CD4-positive, CD25-positive, alpha-beta regulatory T cell (primary cell): ENCODE measurements at places on chromosomes 12 and 14. TPM values are rescaled to one million over a fixed set of nuclear protein-coding genes. Genes with fewer than 3 reads are reported as not detected.

MYO1A gene
- 0.32 TPM for total RNA-seq

- no peak for DNase-seq
- no peak overlapping the region for H3K27ac ChIP-seq
- H3K4me3 ChIP-seq = peak overlapping the region; percentile 76
- H3K27me3 ChIP-seq = no peaks in the 10 kb centered on the region
Measured at GRCh38 chr12:124774054-124774461, 89.6 kb downstream of the SCARB1 start.

DNA sequence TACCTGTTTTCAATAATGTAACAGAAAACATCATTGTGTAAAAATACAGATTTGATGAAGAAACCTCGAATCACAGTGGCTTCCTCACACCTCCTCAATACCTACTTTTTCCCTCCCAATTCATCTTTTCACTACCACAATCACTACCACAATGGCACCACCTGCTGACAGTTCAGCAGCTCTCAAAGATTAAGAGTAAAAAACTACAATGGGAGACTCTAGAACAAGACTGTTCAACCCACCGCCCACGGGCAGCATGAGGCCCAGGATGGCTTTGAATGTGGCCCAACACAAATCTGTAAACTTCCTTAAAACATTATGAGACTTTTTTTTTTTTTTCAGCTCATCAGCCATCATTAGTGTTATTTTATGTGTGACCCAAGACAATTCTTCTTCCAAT, 15.2 kb downstream of the MED6 start:
- peak; percentile 5 for DNase-seq
- no peaks in the 10 kb centered on the region for H3K4me1 ChIP-seq

- DNase-seq = no peak
- no peaks in the 10 kb centered on the region for H3K27me3 ChIP-seq
- no peak overlapping the region for H3K27ac ChIP-seq
- H3K36me3 ChIP-seq = no peaks in the 10 kb centered on the region
- no peaks in the 10 kb centered on the region for H3K4me1 ChIP-seq
- H3K4me3 ChIP-seq = no peak overlapping the region
Measured at GRCh38 chr12:18267427-18268099, 6.2 kb downstream of the PIK3C2G start.

CYP27B1 gene
- total RNA-seq = not detected

REP15 gene
- total RNA-seq = not detected

DNA sequence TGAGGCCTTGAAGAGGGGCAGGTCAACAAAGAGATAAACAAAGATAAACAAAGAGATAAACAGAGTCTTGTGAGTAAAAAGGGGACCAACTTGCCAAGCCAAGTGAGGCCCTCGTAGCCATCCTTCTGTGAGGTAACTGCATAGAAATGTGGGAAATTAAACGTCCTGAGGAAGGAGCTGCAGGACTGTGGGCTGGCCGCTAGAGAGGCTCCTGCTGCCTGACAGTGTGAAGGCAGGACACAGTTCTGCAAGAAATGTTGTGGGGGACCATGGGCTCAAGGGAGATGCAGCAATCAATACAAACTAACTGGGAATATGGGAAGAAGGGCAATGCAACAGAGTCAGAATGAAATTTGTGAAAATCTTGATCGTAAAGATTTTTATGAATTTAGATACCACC, 91.9 kb downstream of the SLC8A3 start:
- H3K4me3 ChIP-seq = no peak overlapping the region
- peaks cover 9% of the 10 kb centered on the region for H3K27me3 ChIP-seq
- no peaks in the 10 kb centered on the region for H3K36me3 ChIP-seq
- no peaks in the 10 kb centered on the region for H3K4me1 ChIP-seq
- DNase-seq = no peak
- H3K27ac ChIP-seq = no peak overlapping the region

PTGDR gene
- 0.12 TPM for total RNA-seq

DNA sequence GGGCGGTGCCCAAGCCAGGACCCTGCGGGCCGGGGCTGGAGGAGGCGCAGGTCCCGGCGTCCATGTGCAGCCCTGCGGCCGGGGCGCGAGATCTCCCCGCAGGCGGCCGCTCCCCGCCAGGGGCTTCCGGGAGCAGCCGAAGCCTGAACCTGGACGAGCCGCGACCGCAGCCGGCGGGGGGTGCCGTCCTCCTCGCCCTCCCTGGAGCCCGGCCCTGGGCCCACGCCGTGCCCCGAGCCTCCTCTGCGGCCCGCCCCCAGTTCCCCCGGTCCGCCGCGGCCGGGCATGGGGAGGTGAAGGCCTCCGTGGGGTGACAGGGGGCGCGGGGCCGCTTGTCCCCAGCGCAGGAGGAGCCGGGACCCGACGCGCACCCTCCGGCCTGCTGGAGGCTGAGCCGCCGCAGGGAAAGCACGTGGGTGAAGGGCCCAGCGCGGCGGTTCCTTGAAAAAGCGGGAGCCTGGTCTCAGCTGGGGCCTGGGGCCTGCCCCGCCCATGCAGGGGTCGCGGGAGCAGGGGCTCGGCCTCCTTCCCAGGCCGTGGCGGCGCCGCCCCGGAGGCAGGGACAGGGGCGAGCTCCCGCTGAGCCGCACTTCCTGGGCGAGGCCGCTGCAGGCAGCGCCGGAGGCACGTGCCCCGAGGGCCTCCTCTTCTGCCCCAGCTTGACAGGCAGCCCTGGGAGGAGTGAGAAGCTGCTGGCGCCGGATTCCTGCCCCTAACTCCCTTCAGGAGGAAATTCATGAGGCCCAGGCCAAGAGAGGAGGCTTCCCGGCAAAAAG, 55.6 kb upstream of the PPP2R5C start:
- no peak overlapping the region for H3K4me3 ChIP-seq
- DNase-seq = peak; percentile 73
- peak overlapping the region; percentile 82 for H3K27ac ChIP-seq
- peaks cover 38% of the 10 kb centered on the region for H3K4me1 ChIP-seq
- no peaks in the 10 kb centered on the region for H3K36me3 ChIP-seq
- no peaks in the 10 kb centered on the region for H3K27me3 ChIP-seq

FAM90A1 gene
- 0.67 TPM for total RNA-seq

- no peaks in the 10 kb centered on the region for H3K4me1 ChIP-seq
- no peak overlapping the region for H3K27ac ChIP-seq
- no peak for DNase-seq
Measured at GRCh38 chr12:46430340-46430948, 57.9 kb upstream of the SLC38A2 start.

TBX5 gene
- not detected for total RNA-seq

LALBA gene
- total RNA-seq = not detected

SBNO1 gene
- 36.4 TPM for total RNA-seq

- no peak overlapping the region for H3K27ac ChIP-seq
- H3K4me3 ChIP-seq = no peak overlapping the region
- no peaks in the 10 kb centered on the region for H3K4me1 ChIP-seq
- no peaks in the 10 kb centered on the region for H3K36me3 ChIP-seq
- DNase-seq = no peak
- H3K27me3 ChIP-seq = no peaks in the 10 kb centered on the region
Measured at GRCh38 chr12:100463661-100464060, 10.0 kb upstream of the NR1H4 start.

DNA sequence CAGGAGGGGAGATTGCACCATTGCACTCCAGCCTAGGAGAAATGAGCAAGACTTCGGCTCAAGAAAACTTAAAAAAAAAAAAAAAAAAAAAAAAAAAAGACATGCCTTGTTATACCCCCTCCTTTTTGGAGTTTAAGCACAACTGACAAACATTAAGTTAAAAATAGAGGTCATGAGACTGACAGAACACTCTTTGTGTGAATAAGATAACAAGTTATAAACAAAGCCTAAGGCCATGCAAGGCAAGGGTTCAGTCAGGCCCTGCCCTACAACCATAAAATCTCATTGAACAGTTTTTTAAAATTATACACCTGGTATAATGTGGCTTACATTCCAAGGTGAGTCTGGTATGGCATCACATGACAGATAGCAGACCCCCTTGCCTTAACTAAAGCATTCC, 39.3 kb downstream of the TSPAN19 start:
- no peaks in the 10 kb centered on the region for H3K4me1 ChIP-seq
- DNase-seq = no peak
- no peak overlapping the region for H3K27ac ChIP-seq
- no peaks in the 10 kb centered on the region for H3K36me3 ChIP-seq

SRRM4 gene
- total RNA-seq = not detected

KCNMB4 gene
- 1.8 TPM for total RNA-seq

DNA sequence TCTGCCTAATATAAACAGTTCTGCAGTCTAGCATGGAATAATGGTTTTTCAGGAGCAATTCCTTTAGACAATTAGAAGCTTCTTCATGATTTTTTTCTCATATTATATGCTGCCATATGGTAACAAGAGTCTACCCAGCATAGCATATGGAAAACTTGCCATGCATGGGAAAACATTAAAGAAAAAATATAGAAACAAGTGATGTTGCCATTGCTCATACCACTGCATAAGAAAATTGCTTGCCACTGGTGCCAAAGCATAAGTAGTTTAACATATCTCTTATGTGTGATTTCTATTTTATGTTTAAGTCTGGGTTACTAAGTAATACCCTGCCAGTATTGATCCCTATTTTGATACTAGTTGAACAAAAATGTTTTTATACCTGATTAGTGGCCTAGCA, 171.2 kb downstream of the CCDC59 start:
- no peaks in the 10 kb centered on the region for H3K36me3 ChIP-seq
- H3K4me1 ChIP-seq = no peaks in the 10 kb centered on the region
- H3K4me3 ChIP-seq = no peak overlapping the region
- no peak for DNase-seq

CNTN1 gene
- not detected for total RNA-seq

GAS2L3 gene
- total RNA-seq = 0.12 TPM

- H3K36me3 ChIP-seq = no peaks in the 10 kb centered on the region
- no peaks in the 10 kb centered on the region for H3K27me3 ChIP-seq
- H3K4me1 ChIP-seq = peaks cover 5% of the 10 kb centered on the region
Measured at GRCh38 chr14:99320105-99320572, 48.1 kb upstream of the BCL11B start.

MANSC4 gene
- not detected for total RNA-seq
